Chondrocyte (in vitro differentiated cells): ENCODE measurements at places on chromosomes 7 and 10. TPM values are rescaled to one million over a fixed set of nuclear protein-coding genes. Genes with fewer than 3 reads are reported as not detected.
A peak's percentile ranks its signal among the peaks of the same experiment; 100 is the strongest.

Gene ASB10
- total RNA-seq, result not detected in 3 replicates

Gene CCDC146
- 3.0 to 5.1 TPM (median 3.1 TPM) in 3 replicates for total RNA-seq

GRCh38 chr7:138948403-138948802 lies 32.8 kb downstream of the KIAA1549 start:
- DNase-seq, result no peak

- DNase-seq, result no peak
These were observed 87.4 kb downstream of the BICC1 start for GRCh38 chr10:58599927-58600553.

- DNase-seq, result peak; percentile 94
These were observed 21.7 kb upstream of the PFKP start for GRCh38 chr10:3045471-3046209.

DNA sequence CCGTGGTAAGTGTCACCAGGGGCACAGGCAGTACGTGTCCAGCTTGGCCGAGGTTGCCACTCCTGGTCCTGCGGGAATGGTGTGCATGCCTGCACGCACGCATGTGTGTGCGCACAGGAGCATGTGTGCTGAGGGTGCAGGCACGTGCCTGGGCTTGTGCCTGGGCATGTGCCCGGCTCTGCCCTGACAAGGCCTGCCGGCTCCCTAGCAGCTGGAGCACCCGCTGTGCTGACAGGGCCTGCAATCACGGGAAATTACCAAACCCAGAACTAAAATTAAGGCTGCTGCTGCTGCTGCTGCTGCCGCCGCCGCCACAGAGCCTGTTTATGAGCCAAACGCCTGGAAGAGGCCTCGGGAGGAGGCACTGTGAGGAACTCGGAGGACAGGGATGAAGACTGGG lies 28.7 kb downstream of the GHRHR start:
- DNase-seq, result no peak

- DNase-seq, result no peak
These were observed 156.2 kb upstream of the LYZL1 start for GRCh38 chr10:29132551-29133111.

Gene IFIT3
- 6.0 to 7.4 TPM (median 6.9 TPM) in 3 replicates for total RNA-seq

Gene NPY4R2
- total RNA-seq, result 0.53 TPM in 1 of 3 replicates, not detected in the others
